ENCODE measurements at places on chromosomes 5 and 9.

GRCh38 chr5:114252226-114252625 lies 109.6 kb upstream of the KCNN2 start:
- DNase-seq: no peak

DNA sequence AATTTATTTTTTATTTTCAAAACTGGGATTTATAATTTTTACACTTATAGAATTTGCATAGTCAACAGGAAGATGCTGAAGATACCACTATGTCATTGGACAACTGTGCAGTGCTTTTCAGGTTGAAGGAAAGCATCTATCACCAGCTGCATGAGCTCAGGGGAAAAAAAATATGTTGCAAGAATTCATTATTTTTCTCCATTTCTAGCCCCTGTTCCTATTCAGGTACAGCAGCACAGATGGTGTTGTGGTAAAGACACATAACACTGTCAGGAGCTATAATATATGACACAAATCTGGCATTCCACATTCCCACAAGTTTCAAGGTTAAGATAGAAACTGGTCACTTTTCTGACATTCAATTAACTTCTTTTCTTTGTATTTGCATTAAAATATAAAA lies 1088.6 kb downstream of the MAT2B start:
- no peak for DNase-seq

- no peak for DNase-seq
Observed at GRCh38 chr9:87383344-87384150, 114.1 kb upstream of the DAPK1 start.

- no peak for DNase-seq
Observed at GRCh38 chr9:126459126-126459525, 132.5 kb downstream of the MVB12B start.

GRCh38 chr5:116532762-116533525 lies 41.7 kb downstream of the SEMA6A start:
- DNase-seq: no peak

- no peak for DNase-seq
Observed at GRCh38 chr5:66519626-66520025, 76.6 kb upstream of the MAST4 start.

DNA sequence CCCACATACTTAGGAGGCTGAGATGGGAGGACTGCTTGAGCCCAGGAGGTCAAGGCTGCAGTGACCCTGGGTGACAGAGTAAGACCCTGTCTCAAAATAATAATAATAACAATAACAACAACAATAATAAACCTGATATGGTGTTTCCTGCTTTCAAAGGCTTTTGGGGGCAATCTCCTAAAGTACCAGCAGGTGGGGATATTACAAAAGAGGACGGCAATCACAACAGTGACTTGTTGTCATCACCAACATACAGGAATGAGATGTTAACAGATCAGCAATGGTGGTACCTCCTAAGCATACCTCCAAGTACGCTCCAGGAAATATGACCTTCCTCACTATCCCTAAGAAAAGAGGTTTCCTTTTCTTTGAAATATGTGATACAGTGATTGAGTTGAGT lies 91.1 kb upstream of the RNF180 start:
- no peak for DNase-seq

- DNase-seq: no peak
Observed at GRCh38 chr9:95229230-95229915, 88.1 kb downstream of the FANCC start.

DNA sequence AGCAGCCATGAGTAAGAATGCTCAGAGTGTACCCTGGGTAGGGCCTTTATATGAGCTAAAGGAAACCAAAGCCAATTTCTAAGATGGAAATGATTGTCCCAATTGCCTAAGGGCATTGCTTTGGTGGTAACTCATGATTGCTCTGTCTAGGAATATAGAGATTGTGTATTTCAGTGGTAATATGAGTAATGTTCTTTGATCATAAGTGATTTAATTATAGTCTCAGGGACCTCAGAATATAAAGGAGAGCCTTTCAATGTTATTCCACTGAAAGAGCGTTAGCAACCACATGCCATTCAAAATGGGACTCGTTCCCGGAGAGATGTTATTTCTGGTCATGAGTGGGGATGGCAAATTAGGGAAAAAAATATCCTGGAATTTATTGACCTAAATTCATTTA lies 340.5 kb downstream of the ARHGEF28 start:
- no peak for DNase-seq

DNA sequence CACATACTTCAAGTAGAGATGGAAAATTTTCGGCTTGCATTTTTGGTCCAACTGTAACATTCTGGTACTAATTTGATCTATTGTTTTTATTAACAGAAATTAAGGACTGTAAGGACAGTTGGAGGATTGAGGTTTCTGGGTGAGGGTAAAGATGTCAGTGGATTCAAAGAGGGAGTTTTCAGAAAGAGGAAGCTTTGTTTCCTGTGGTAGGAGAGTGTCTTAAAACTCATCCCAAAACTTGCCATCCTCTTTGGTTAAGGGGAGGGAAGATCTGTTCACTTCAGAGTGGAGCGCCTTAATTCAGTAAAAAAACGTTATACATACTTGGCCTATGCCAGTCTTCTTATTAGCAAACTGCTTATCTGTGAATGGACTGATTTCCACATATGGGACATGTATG lies 13.8 kb downstream of the CNTRL start:
- no peak for DNase-seq

GRCh38 chr5:81268521-81269196 lies 32.7 kb upstream of the ZCCHC9 start:
- DNase-seq: no peak

GRCh38 chr5:113147101-113147508 lies 170.5 kb downstream of the DCP2 start:
- DNase-seq: no peak

DNA sequence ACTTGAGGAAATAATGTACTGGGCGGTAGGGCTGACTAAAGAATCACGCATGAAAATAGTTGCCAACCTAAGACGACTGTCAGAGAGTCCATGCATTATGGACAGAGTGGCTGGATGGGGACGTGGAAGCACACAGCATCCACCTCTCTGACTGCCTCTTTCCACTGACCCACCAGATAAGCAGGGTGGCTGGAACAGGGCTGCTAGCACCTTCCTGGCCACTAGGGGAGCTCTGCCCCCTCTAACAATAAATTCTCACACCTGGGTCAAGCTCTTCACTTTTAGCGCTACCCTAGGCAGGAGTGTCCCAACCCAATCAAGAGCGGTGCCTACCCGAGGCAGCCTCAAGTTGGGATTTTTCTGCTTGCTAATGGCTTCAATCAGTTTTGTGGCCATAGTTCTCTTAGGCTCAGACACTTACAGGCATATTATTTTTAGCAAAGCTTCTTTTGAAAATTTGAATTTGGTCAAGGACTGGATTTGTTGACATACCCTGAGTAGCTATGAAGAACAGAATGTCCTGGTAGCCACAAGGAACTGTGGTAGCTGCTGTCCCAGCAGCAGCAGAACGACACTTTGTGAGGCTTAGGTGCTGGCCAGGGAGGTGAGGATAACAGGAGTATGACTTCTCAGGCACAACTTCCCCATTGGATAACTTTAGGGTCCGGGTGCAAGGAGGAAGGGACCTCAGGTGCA lies 6.9 kb upstream of the TPM2 start:
- no peak for DNase-seq

DNA sequence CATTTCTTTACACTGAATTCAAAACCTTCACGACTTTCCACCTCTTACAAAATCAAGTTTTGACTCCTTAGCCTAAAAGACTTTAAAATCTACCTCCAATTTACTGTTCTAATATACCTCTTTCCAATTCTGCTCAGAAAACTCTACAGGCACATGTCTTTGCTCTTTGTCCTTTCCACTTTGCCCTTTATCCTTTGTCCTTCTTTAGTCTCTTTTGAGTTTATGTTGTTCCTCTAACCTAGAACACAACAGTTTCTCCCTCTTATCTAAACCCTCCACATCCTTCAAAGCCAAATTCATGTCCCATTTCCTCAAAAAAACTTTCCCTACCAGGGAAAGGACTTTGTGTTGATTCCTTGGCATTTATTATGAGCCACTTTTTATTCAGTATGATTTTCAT lies 1.4 kb downstream of the CDKL3 start:
- DNase-seq: no peak

DNA sequence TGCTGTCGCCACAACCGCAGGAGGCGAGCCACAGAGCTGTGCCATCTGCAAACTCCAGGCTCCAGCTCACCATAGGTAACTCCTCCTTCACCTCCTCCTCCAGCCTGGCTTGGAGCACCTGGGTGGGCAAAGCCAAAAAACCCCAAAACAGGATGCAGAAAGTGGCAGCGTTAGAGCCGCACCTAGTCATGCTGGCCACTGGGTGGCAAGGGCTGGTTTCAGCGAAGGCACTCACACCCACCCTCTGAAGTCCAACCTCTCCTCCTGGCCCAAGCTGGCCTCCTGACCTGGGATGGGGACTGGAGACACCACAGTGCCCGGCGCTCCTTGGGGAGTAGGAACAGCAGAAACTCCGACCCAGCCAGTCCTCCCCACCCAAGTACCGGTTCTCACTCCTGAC lies 28.7 kb upstream of the ZNF354B start:
- DNase-seq: no peak

GRCh38 chr9:95649801-95650213 lies 133.0 kb upstream of the PTCH1 start:
- DNase-seq: peak; percentile 60
